ENCODE measurements at places on chromosomes 11 and 22. TPM values are rescaled to one million over a fixed set of nuclear protein-coding genes. Genes with fewer than 3 reads are reported as not detected.

Gene LRRC4C
- 13.8 TPM for polyA plus RNA-seq

DNA sequence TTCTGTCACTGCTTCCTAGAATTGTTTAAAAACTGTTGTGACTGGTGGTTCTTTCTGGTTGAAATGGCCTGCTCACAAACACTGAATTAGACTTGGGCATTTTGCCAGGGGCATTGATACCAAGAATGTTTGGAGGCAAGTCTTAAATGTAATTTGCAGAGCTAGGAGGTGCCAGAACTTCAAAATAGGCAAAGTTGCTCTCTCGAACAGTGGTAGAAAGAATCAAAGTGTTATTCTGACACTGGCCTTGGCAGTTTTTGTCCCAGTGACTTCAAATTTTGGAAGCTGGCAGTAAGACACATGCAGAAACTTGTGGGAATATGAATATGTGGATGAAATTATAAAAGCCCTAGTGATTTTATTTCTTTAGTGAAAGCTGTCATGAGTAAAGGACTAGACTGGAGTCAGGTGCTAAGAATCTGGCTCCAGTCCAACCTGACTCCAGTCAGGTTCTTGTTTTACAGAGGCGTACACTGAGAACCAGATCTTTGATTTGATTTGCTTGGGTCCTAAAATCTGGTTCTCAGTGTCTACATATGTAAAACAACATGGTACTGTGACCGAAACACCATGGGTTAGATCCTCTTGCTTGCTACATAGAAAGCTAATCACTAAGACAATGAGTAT lies 20.9 kb downstream of the SVIP start:
- no peak for DNase-seq

Gene KCNQ1OT1
- polyA plus RNA-seq, result 2.4 TPM

DNA sequence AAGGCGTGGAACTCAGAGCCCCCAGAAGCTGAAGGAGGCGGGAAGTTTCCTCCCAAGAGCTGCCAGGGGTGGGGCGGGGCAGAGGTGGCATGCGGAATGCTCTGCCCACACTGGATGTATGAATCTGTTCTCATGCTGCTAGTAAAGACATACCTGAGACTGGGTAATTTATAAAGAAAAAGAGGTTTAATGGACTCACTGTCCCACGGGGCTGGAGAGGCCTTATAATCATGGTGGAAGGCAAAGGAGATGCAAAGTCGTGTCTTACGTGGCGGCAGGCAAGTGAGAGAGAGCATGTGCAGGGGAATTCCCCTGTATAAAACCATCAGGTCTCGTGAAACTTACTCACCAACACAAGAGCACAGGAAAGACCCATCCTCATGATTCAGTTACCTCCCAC lies 57.6 kb downstream of the SMIM38 start:
- no peak for DNase-seq

DNA sequence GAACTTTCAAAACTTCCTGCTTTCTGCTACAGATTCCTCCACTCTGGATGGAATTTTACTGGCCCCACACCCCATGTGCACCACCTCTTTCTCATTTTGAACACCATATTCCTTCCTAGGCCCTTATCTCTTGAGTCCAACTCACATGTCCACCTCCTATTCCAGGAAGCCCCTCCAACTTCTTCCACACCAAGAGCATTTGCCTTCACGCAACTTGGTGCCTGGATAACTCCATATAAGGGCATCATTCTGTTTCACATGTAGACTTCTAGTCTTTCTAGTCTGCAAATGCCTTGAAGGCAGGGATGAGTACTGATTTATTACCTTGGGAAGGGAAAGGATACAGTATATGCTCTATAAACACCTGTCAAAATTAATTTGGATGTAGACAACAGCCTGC lies 17.5 kb downstream of the GAB2 start:
- DNase-seq, result no peak

DNA sequence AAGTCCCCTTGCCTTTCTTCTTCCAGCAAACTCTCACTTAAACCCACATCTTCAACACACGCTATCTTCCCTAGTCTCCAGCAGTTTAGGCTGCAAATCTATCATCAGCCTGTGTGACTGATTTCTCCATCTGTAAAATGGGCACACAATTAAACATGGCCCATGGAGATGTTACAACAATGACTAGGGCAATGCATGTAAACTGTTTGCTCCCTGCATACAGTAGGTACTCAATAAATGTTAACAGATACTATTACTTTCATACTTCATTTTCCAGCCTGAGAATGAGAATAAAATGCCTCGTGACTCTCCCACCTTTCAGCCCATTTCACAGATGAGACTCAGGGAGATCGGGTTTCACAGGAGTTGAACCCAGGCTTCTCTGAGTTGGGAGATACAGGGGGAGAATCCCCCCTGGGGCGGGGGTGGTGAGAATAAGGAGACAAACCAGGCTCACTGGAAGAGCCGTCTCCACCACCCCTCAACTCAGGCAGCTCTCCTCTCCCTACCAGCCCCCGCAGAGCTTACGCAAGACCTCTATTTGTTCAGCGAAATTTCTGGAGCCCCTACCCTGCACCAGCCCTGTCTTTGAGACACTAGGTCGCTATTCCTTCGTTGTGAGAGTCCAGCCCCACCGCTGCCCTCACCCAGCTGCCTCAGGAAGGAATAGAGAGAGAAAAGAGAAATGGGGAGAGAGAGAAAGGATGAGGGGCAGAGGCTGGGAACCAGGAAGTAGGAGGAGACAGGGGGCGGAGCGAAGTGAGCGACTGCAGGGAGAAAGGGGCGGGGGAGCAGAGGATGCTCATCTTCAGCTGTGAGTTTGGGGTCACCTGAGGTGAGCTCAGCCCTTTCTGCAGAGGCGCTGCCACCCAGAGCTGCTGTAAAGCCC lies 42.1 kb upstream of the KLHL35 start:
- no peak for DNase-seq

Gene SYVN1
- 48.6 TPM for polyA plus RNA-seq

Gene STK33
- polyA plus RNA-seq, result 30.6 TPM

- DNase-seq, result no peak
Observed at GRCh38 chr22:27885977-27886842, 32.8 kb downstream of the PITPNB start.

DNA sequence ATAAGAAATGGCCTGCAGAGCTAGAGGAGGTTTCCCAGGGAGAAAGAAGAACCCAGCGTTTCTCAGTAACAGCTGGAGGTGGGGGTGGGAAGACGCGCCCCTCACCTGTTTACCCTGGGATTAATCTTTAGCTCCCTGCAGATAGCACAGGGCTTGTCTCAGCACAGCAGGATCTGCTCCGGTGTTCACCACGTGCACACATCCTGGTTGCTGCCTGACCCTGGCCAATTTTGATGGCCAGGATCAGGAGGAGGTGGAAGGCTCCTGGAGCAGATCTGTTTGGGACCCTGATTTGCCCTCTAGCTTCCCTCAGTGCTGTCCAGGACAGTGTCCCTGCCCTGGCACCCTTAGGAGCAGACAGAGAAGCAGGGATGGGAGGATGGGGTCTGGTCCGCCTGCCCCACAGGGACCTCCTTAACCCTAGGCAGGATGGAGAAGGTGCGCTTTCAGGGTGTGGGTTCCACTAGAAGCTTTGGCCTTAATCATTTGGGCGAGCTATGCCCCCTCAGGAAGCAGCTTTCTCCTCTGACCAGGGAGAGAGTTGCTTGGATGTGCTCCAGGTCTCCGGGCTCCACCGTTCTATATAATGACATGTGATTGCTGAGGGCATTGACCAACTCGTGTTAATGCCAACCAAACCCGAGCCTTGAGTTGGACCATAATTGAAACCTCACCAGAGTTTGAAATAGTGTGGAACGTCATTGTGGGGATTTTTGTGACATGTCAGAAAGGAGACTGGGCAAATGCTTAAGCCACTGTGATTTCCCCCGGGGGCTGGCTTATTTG lies 19.3 kb downstream of the UPB1 start:
- no peak for DNase-seq

All from renal pelvis (tissue), 12 donors.